ENCODE measurements at places on chromosomes 12 and 14. TPM values are rescaled to one million over a fixed set of nuclear protein-coding genes. Genes with fewer than 3 reads are reported as not detected.

- H3K27ac ChIP-seq = no peak overlapping the region
- H3K4me1 ChIP-seq = no peaks in the 10 kb centered on the region
- H3K4me3 ChIP-seq = no peak overlapping the region
- no peaks in the 10 kb centered on the region for H3K27me3 ChIP-seq
Observed at GRCh38 chr14:85402569-85403162, 127.3 kb upstream of the FLRT2 start.

- H3K27ac ChIP-seq = no peak overlapping the region
- H3K27me3 ChIP-seq = peaks cover 2% of the 10 kb centered on the region
- H3K4me1 ChIP-seq = no peaks in the 10 kb centered on the region
- no peak overlapping the region for H3K4me3 ChIP-seq
Observed at GRCh38 chr12:47048541-47048940, 30.9 kb upstream of the PCED1B start.

- H3K4me3 ChIP-seq = no peak overlapping the region
- H3K4me1 ChIP-seq = peaks cover 20% of the 10 kb centered on the region
- no peaks in the 10 kb centered on the region for H3K36me3 ChIP-seq
- no peaks in the 10 kb centered on the region for H3K27me3 ChIP-seq
Observed at GRCh38 chr14:68962681-68963080, 16.4 kb downstream of the ACTN1 start.

- DNase-seq = no peak
- H3K27me3 ChIP-seq = peaks cover 1% of the 10 kb centered on the region
- H3K4me1 ChIP-seq = no peaks in the 10 kb centered on the region
- H3K27ac ChIP-seq = no peak overlapping the region
Observed at GRCh38 chr14:100911665-100912316, 8.3 kb upstream of the RTL1 start.

DNA sequence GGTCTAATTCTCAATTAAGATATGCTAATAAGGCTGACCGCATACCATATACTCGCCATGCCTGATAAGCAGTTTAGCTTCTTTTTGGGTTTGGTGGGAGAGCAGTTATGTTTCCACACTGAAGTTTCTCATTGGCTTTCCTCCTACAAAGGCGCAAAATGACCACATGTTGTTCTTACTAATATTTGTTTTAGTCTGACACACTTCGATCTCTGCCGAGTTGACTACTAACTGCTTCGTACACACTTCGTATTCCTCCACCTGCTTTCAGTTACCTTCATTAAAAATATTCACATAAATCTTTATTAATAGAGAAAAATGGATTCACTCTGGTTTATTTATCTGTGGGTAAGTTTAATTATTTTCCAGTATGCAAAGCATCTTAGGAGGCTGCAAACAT, 41.7 kb downstream of the EMP1 start:
- H3K36me3 ChIP-seq = no peaks in the 10 kb centered on the region
- H3K4me1 ChIP-seq = no peaks in the 10 kb centered on the region
- peaks cover 29% of the 10 kb centered on the region for H3K27me3 ChIP-seq
- no peak for DNase-seq

Gene CEP290
- total RNA-seq = 17.9 TPM

Gene FGD4
- 0.07 TPM for total RNA-seq

Gene SPSB2
- total RNA-seq = 3.4 TPM
